ENCODE measurements at places on chromosomes 13 and 19.

GRCh38 chr19:33601583-33601982, 20.2 kb upstream of the CHST8 start:
- DNase-seq: no peak

DNA sequence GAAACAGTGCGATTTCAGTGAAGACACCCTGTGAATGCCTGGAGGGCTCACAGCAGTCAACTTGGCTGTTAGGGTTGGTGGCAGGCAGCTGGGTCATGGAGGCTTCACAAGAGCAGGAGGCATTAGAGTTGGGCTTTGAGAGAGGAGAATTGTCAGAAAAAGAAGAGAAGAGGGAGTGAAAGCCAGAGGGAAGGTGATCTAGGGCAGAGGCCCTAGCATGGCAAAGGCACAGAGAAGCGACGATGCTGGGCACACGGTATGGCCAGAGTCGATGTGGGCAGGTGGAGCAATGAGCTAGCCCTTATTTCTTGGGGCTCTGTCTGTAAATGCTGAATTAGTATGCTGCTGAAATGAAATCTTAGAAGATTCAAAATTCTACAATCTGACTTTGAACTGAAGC, 52.6 kb upstream of the OLFM4 start:
- no peak for DNase-seq

GRCh38 chr13:97883396-97883795, 70.1 kb upstream of the IPO5 start:
- DNase-seq: no peak

- no peak for DNase-seq
These were observed 147.5 kb upstream of the OBI1 start for GRCh38 chr13:78806457-78806856.

GRCh38 chr19:40165362-40165937, 25.8 kb upstream of the MAP3K10 start:
- DNase-seq: peak; percentile 39

DNA sequence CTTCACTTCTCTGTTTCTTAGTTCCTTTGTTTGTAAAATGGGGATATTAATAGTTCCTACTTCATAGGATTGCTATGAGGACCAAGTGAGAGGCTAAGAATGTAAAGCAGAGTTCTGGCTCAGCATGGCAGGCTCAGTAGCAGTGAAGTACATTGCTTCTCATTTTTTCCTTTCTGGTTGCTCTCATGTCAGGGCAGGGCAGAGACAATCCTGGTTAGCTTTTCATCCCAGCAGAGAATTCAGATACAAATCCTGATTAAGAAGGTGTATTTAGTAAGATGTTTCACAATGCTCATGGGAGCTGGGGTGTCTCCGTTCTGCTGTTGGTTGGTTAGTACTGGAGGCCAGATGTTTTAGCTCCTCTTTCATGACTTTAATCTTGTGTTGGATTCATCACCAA, 42.9 kb downstream of the WASF3 start:
- no peak for DNase-seq

DNA sequence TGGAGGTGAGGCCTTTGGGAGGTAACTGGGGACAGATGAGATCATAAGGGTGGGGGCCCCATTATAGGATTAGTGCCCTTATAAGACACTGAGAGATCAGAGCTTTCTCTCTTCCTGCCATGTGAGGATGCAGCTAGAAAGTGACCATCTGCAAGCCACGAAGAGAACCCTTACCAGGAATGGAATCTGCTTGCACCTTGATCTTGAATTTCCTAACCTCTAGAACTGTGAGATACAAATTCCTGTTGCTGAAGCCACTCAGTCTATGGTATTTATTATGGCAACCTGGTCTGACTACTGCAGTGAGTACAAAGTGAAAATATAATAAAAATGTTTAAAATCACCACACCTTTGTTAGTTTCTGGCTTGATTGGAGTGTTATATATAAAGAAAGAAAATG, 388.0 kb downstream of the LMO7 start:
- no peak for DNase-seq

GRCh38 chr13:102800145-102801041, 1.5 kb downstream of the BIVM start:
- DNase-seq: peak; percentile 76

- DNase-seq: no peak
These were observed 598.1 kb downstream of the UQCRFS1 start for GRCh38 chr19:28614634-28615545.

GRCh38 chr13:29883941-29884518, 33.6 kb upstream of the UBL3 start:
- no peak for DNase-seq

DNA sequence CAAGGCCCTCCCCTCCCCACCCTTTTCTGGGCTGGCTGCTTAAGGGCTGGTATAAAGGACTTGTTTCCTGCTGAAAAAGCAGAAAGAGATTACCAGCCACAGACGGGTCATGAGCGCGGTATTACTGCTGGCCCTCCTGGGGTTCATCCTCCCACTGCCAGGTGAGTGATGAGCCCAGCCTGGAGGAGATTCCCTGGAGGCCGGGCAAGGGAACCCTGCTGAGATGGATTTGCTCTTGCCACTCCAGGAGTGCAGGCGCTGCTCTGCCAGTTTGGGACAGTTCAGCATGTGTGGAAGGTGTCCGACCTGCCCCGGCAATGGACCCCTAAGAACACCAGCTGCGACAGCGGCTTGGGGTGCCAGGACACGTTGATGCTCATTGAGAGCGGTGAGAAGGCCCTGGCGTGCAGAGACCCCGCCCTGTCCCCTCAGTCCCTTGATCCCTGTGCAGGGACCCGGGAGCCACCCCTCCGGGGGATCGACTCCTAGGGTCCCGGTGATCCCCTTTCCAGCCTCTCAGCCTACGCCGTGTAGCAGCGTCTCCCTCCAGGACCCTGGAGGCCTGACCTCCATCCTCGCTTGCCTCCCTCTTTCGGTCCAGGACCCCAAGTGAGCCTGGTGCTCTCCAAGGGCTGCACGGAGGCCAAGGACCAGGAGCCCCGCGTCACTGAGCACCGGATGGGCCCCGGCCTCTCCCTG, at the start of gene CD177:
CD177 (plus strand) TSS at position 81 of the 699 bp plus-strand sequence; CDS start at position 110, 29 bp downstream.
- DNase-seq: no peak

DNA sequence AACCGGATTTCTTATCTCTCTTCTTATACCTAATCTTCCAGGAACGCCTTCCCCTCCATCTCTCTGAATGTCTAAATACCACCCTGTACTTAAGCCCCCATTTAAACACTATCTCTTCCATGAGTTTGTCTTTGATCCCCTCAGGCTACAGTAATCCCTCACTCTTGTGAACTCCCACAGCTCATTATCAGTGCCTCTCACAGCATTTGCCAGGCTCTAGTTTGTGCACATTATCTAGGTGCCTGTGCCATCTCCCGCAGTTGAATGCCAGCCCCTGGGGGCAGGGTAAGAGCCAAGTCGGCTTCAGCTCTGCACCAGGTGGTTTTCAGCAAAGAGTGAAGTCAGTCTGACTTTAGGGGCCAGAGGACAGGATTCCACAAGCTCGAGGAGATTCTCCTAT, 71.4 kb downstream of the FREM2 start:
- DNase-seq: no peak

DNA sequence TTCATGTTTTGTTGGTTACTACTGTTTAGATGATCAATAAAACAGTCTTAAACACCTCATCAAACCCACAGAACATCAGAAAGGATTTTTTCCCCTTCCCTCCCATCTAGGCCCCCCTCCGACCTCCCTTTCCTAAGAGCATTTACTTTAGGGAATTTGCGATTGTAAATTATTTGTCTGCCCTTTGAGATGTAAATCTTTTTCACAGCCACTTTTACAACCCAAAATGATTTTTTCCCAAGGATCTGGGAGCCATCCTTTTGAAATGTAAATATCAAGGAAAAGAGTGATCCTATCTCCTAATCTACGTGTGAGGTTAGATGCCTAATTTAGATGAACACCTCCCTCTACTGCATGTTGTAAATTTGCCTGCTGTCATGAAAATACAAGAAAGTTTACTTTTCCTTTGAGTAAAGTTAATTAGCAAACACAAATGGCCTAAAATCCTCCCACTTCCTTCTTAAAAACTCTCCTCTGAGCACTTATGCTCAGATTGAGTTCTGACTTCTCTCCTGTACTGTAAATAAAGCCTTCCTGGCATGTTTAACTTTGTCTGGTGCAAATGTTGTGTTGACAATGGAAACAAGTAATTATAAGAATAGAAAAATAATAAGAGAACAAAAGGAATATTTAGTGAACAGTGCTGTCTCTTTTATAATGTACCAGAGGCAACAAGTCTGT, 1646.9 kb upstream of the SPRY2 start:
- DNase-seq: no peak

DNA sequence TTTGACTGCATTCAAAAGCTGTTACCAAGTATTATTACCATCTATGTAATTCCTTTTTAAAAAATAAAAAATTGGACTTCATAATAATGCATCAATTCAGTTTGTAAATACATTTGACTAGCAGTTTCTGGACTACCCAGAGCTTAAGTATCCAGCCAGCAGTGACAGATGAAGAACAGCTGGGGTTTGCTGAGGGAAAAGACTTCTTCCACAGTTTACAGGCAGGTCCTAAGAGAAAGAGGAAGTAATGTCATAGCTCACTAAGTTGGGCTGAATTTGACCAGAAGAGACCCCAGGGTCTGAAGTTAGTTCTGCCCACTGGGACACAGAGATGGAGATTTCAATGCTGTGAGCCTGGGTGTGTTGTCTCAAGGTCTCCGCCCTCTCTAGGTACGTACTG, 96.4 kb downstream of the MBNL2 start:
- DNase-seq: no peak

DNA sequence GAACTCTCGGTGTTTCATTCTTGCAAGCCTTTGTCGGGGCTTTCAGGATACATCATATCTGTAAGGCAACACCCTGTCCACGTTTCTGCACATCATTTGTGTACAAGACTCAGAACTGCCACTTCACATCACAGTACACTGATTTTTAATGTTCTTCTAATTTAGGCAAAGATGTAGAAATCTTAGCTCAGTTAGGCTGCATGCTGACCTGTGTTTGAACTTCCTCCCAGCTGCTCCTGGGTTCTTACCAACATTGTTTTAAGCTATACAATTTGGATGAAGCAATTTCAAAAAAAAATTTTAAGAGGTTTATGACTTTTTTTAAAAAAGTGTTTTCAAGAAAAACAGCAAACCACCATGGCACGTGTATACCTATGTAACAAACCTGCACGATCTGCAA, 1047.9 kb upstream of the SLC10A2 start:
- DNase-seq: no peak

DNA sequence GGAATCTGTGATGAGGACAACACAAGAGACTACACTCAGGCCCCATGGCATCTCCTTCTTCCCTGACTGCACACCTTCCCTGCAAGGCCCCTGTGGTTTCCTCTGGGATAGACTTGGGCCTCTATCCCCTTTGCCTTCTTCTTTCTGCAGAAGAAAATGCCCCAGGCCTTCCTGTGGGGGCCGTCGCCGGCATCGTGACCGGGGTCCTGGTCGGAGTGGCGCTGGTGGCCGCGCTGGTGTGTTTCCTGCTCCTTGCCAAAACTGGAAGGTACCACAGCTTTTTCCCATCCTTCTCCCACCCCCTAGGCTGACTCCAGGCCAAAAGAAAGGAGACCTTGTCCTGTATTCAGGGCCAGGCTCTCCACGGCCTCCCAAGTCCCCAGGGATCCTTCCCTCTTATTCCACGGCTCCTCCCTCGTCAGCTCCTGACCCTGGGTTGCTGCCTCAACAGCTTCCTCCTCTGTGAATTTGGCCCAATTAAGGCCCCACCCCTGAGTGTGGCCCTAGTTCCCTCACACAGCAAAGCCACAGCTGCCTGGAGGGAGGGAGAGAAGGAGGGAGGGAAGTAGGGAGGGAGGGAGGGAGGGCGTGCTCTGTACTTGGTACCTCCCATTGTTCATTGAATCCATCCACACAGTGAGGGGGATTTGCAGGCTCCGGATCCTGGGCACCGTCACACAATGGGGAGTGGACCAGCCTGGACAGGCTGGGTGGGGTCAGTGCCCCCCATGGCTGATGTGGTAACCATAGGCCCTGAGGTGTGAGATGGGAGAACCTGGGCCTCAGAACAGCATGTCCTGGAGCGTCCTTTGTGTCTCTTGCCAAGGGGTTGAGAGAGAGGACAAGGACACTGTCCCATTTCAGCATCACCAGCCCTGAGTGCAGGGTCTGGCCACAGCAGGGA, 12.5 kb downstream of the CEACAM3 start:
- no peak for DNase-seq

- no peak for DNase-seq
These were observed 74.2 kb upstream of the RFC3 start for GRCh38 chr13:33743438-33744368.

GRCh38 chr19:13788991-13789390, 6.3 kb upstream of the ZSWIM4 start:
- DNase-seq: no peak

- DNase-seq: no peak
These were observed 123.4 kb upstream of the ARGLU1 start for GRCh38 chr13:106691341-106691740.

- no peak for DNase-seq
These were observed 476.2 kb downstream of the KLF12 start for GRCh38 chr13:73657821-73658540.

DNA sequence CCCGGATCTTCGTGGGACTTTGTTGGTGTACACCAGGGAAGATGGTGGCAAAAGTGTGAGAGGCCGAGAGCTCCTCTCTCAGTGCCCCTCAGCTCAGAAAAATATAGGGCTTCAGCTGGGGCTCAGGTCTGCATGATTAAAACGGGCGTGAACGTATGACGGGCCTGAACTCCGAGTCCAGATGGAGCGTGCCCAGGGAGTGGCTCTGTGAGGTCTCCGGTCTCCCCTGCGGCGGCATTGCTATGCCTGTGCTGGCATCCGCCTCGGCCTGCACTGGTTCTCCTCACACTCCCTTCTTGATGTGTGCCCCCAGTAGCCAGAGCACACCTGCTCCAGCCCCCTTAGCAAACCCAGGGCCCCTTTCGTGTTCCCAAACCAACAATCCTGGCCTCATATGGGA, 82.0 kb downstream of the TEX29 start:
- no peak for DNase-seq

- no peak for DNase-seq
These were observed 4.2 kb downstream of the DYRK1B start for GRCh38 chr19:39829702-39830275.

DNA sequence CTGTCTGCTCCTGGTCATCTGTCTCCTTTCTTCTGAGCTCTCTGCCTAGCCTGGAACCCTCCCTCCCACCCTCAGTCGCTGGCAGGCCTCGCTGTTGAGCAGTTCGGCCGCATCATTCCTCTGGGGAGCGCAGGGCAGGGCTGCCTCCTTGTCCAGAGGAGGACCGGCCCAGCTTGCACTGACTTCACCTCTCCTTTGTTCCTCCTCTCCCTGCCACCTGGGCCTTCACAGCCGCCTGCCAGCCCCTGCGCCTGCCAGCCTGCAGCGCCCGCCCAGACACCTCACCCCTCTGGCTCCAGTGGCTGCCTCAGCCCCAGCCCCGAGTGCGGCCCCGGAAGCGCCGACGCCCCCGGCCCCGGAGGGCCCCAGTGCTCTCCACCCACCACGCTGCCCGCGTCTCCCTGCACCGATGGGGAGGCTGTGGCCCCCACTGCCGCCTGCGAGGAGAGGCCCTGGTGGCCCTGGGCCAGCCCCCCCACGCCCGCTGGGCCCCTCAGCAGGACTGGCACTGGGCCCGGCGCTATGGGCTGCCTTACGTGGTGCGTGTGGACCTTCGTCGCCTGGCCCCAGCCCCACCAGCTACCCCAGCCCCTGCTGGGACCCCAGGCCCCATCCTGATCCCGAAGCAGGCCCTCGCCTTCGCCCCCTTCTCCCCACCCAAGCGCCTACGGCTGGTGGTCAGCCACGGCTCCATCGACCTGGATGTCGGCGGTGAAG, 7.2 kb downstream of the KMT5C start:
- DNase-seq: no peak

- no peak for DNase-seq
These were observed 26.4 kb upstream of the F7 start for GRCh38 chr13:113078902-113079780.

GRCh38 chr13:100273552-100273951, 184.7 kb downstream of the PCCA start:
- no peak for DNase-seq
